ENCODE measurements at places on chromosomes 11 and 22. TPM values are rescaled to one million over a fixed set of nuclear protein-coding genes. Genes with fewer than 3 reads are reported as not detected.

- DNase-seq, result no peak
Measured at GRCh38 chr11:119366690-119367620, 14.5 kb downstream of the USP2 start.

- no peak for DNase-seq
Measured at GRCh38 chr11:122285070-122285988, 169.3 kb upstream of the BLID start.

- DNase-seq, result no peak
Measured at GRCh38 chr11:124474079-124474478, 28.6 kb upstream of the OR8B8 start.

GRCh38 chr22:28329186-28330073 lies 350.2 kb downstream of the TTC28 start:
- DNase-seq, result no peak

The TP53AIP1 gene
- not detected for total RNA-seq
